Activated CD4-positive, CD25-positive, alpha-beta regulatory T cell treated with anti-CD3 and anti-CD28 coated beads, Interleukin-2, amount 50 U/mL, for 24 hours (primary cell): ENCODE measurements at places on chromosomes 4 and X.

DNA sequence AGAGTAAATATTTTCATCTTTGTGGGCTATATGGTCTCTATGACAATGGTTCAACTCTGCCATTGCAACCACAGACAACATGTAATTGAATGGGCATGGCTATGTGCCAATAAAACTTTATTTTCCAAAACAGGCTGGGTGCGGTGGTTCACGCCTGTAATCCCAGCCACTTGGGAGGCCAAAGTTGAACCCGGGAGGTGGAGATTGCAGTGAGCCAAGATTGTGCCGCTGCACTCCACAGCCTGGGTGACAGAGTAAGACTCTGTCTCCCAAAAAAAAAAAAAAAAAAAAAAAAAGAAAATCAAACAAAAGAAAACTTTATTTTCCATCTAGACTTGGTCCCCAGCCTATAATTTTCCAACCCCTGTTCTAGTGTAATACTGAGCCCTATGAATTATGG is 38.4 kb upstream of the LAS1L start:
- ATAC-seq: no peak

DNA sequence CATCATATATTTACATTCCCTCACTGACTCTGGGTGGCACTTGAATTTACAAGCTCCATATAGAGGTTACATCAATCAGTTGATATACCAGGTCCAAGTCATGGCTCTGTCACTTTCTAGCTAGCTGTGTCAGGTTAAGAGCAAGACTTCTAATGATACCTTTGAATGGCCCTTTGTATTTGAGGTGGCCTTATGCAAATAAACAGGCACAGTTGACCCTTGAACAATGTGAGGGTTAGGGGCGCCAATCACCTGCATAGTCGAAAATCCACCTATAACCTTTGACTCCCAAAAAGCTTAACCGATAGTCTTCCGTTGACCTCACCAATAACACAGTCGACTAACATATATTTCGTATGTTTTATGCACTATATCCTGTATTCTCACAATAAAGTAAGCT is 1.3 kb upstream of the PTTG2 start:
- no peak for ATAC-seq

- ATAC-seq: no peak
Observed at GRCh38 chr4:168995537-168996295, 14.3 kb downstream of the CBR4 start.

- no peak for ATAC-seq
Observed at GRCh38 chrX:46209768-46210167, 335.5 kb downstream of the ZNF674 start.

DNA sequence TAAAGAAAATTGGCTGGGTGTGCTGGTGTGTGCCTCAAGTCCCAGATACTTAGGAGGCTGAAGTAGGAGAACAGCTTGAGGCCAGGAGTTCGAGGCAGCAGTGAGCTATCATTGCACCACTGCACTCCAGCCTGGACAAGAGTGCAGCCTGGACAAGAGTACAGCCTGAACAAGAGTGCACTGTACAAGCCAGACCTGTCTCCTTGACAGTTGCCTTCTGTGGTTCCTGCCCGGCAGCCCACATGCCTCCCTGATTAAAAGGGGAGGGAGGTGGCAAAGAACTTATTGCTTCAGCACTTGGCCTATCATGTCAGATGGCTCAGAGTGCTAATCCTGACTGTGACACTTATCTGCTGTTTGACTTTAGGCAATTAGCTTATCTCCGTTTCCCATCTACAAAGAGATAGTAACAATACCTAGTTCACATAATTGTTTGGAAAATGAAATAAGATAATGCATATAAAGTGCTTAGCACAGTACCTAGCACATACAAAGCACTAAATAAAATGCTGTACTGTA is 249.1 kb downstream of the DCLK2 start:
- no peak for ATAC-seq

DNA sequence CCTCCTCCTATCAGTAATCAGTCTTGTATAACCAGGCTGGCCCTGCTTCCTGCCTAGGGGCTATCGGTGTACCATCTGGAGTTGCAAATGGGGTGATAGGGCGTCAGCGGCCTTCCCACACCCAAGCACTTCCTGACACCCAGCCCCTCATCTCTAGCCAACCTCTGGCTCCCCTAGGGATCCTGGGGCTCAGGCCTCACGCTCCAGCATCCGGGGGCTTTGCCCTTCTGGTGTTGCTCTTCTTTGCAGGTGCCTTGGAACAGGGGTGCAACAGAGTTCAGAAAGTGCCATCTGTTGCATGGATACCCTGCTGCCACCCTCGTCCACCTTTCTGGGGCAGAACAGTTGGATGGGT is 4.1 kb downstream of the IL9R start:
- ATAC-seq: no peak

DNA sequence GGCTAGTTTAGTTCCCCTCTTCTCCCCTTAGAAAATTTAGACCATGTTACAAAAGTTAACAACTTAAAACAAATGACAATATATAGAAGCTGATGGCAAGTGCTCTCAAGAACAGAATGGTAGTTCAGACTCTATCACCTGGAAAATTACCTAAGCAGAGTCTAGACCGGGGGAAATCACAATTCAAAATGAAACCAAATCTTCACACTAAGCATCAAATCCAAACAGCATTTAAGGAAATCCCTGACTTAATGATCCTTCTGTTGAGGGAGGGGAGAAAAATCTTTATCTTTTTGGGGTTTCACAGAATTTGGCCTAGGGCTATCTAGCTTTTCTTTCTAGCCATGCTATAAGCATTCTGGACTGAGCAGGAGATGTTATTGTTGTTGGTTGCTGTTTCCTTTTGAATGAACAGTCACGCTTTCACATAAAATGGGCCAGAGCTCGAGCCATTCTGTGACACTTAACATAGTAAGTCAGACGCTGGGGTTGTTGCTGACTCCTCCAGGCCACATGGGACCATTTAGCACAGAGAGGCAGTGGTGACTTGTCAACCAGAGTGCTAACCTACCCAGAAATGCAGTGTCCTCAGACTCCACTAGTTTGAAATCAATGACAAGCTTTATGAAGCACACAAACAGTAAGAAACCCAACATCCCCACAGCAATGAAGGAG is 16.0 kb upstream of the LSM6 start:
- ATAC-seq: peak; percentile 72

DNA sequence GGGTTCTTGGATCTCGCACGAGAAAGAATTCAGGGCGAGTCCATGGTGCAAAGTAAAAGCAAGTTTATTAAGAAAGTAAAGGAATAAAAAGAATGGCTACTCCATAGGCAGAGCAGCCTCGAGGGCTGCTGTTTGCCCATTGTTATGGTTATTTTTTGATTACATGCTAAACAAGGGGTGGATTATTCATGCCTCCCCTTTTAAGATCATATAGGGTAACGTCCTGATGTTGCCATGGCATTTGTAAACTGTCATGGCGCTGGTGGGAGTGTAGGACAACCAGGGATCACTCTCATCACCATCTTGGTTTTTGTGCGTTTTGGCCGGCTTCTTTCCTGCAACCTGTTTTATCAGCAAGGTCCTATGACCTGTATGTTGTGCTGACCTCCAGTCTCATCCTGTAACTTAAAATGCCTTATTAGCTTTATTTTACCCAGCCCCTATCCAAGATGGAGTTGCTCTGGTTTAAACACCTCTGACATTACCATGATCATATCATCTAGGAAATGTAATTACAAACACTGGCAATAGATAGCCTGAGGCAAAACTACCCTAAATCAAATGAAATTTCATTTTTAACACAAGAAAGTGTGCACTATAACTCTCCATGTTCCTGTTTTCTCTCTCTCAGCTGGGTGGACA is 94.3 kb upstream of the ATXN3L start:
- no peak for ATAC-seq

GRCh38 chr4:23023666-23024065 is 330.9 kb downstream of the GBA3 start:
- no peak for ATAC-seq

- no peak for ATAC-seq
Observed at GRCh38 chr4:38752941-38753806, 29.6 kb downstream of the TLR10 start.

DNA sequence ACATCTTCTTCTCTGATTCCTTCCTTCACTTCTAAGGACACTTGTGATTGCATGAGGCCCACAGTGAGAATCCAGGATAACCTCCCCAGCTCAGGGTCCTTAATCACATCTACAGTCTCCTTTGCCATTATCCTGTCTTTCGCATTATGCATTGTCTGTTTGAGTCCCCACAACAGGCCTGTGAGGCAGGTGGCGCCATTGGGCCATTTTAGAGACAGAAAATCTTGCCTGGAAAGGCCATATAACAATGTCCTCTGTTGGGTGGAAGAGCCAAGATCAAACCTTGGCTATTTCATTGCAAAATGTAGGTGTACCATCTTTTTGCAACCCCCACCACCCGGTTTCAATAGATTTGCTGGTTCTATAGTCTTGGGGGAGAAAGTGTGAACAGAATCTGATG is 11.8 kb upstream of the DCUN1D4 start:
- peak; percentile 55 for ATAC-seq

DNA sequence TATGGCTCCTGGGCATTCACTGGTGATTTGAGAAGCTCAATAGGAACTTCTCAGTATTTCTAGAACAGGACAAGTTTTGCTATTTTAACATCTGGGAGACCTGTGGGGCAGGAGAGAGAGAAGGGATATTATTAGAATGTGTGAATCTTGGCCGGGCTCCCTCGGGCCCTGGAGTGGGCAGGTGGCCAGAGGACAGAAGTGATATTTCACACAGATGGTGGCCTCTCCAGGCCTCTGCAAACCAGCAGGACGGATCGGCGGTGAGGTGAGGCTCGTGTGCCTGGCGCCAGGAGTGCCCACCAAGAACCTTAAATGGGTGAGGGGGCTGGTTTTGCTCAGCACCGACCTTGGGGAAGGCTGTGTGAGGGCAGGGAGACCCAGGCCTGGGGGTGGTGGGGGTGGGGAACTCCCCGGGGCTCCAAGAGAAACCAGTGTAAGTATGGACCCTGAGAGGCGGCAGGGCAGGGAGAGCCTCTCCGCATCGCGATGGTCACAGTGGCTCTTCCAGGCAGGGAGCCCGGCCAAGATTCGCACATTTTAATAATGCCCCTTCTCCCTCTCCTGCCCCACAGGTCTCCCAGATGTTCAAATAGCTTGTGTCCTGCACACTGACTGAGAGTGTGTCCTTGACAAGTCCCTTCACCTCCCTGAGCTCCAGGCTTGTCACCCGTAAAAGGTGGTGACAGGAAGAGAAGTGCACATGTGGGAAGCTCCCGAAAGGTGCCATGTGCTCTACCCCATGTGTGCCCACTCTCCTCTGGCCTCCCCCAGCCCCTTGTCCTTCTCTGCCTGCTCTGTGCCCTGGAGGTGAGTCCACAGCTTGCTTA is 64.9 kb downstream of the SORCS2 start:
- no peak for ATAC-seq

GRCh38 chr4:98602270-98602669 is 56.1 kb downstream of the TSPAN5 start:
- peak; percentile 55 for ATAC-seq

GRCh38 chr4:155615081-155615887 is 51.4 kb upstream of the GUCY1A1 start:
- no peak for ATAC-seq

DNA sequence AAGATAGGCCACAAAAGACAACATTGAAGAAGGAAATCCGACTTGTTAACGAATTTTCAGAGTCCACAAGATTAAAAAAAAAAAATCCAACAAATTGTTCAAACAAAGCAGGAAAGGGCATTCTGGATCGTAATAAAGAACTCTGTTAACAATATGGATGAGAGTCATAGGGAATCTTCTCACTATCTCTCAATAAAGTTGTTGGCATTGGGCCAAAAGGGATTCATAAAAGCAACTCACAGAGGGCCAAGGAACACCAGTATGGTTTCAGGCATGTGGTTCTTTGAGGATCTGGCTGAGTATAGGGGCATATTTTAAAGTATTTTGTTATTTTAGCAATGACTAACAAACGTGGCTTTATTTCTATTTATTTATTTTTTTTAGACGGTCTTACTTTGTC is 49.5 kb downstream of the SHISA3 start:
- ATAC-seq: no peak

GRCh38 chr4:6929339-6929811 is 19.7 kb downstream of the TBC1D14 start:
- no peak for ATAC-seq

DNA sequence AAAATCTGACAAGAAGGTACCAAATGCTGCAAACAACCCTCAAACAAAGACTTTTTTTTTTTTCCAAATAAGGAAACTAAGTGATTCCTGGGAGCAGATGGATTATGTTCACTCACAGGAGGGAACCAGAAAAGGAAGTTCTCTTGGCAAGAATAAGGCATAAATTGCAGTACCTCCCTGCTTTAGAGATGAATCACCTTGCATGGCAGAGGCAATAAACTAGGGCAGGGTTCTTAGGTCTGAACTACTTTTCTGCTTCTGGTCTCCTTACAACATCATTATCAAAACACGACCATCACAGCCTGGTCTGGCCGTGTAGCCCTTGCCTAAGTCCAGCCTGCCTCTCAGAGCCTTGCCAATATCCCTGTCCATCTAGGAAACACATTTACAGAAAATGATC is 6.3 kb downstream of the TMEM31 start:
- ATAC-seq: no peak

DNA sequence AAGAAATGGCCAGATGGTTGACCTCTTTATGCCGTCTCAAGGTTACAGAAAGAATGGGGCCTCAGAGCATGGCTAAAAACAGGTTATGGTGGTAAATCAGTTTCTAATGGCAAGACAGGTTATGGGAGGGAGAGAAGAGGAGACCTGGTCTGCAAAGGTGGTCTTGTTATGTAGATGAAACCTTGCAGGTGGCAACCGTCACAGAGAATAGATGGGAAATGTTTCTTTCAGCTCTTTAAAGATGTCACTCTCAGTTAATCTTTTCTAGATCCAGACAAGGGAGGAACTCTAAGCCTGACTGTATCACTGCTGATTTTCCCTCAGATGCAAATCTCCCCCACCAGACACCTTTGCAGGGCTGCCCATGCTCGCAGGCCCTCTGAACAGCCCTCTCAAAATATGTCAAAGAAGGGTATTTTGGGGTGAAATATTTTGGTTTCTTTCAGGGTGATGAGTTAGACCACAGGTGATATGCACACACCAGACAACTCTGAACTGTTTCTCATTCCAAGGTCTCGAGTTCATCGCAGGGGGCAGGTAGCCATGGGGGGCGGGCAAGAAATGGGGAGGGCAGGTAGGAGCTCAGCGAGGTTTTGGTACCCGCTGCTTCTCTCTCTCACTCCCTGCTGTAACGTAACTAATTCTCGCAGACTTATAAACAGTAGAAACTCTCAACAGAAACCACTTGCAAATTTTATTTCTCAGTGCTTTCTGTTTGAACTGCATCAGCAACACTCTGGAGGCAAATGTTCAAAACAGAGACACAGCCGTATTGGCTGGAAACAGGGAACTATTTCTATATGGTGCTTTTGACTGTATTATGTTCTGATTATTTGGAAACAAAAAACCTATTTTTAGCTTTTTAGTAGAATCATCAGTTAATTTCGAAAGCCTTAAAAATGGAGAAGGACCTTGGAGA is 32.4 kb downstream of the CASP3 start:
- no peak for ATAC-seq

DNA sequence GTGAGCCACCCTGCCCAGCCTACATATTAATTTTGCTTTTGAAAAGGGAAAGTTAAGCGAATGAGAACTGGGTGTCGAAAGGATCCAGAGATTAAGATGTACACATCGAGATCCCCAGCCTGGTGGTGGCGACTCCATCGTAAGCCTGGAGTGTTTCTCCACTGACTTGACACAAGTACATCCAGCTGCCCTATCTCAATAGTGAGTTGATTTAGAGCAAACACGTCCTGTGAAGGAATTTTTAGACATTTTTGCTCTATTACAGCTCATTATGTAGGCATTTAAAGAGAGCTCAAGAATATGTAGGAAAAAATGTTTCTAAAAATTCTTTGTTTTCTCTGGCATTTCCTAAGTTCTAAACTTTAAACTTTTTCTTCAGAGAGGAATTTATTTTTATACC is 11.7 kb upstream of the CLDN34 start:
- no peak for ATAC-seq
